ENCODE measurements at places on chromosomes 7 and 10.

DNA sequence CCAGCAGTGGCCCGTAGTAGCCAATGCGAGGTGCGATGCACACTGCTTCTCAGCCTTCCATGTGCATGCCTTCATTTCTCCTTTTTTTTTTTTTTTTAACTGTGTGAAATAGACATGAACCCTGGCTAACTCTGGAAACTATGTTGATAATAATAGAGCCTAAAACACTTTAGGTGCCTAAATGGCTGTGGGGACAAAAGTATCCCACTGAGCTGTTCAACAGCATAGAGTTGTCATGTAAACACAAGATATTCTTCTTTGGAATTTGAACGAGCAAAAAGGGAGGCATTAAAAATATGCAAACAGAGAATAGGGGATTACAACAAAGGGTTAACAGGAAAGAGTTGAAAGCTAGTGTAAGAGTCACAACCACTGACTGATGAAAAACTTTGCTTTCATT is 162.1 kb upstream of the NOBOX start:
- no peak for DNase-seq

DNA sequence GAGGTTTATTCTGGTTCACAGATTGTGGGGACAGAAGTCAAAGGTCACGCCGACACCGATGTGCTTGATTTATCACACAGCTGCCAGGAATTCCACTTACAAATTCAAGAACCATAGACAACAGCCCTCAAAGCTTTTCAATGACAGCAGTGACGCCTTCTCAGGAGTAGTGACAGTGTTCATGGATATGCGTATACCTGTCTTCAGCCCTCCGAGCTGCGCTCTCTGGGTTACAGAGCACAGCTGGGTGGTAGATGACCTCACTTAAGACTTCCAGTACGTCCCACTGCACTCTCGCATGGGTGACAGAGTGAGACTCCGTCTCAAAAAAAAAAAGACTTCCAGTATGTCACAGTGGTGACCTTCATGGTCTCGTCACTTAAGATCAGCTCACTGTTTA is 108.5 kb downstream of the TCERG1L start:
- no peak for DNase-seq

GRCh38 chr10:43035800-43036199 is 41.1 kb upstream of the RET start:
- no peak for DNase-seq

DNA sequence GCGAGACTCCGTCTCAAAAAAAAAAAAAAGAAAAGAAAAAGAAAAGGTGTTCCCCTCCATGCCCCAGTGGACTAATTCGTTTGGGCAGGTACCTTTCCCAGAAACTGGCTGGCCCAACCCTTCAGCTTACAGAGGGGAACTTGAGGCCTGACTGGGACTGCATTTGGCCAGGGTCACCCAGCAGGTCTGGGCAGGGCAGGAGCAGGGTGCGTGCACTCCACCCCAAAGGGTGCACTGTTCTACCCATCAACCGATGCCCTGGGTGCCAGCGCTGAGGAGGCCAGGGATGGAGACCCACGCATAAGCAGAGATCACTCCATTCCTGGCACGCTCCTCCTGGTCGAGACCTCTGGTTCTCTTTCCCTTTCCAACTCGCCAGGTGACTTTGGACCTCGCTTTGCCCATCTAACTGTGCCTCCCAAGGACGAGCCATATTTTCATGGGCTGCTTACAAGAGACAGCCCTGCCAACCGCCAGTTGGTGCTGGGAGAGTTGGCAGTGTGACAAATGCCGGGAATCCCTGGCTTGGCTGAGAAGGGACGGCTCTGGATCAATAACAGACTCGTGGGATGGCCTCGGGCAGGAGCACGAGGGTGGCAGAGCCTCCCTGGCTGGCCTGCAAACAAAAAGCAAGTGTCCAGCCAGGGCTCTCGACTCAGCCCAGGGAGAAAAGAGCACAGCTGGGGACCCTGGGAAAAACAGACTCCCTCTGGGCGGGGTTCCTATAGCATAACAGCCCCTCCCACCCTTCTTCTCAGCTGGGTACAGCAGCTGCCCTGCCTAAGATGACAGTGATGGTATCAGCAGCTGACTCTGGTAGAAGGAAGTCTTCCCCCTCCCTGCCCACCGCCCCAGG is 7.9 kb downstream of the HSPB1 start:
- DNase-seq = peak; percentile 48

- DNase-seq = peak; percentile 6
Observed at GRCh38 chr7:11707606-11708193, 124.3 kb downstream of the THSD7A start.

DNA sequence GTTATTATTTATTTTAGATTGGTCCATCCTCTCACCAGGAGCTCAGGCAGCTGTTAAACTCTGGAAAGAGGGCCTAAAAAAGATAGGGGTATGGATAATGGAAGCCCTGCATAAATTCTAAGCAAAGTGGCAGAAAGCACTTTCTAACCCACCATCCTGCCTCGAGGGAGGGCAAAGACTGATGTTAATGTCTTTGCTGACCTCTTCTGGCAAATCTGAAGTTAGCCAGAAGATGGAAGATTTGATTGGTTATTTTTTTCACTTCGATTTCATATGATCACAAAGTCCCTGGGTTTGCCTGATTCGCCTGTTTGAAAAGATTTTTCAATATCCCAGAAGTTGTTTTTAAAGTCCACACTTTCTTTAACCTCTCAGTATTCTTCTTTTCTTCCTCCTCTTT is 24.8 kb downstream of the OR9A2 start:
- DNase-seq = peak; percentile 57

- no peak for DNase-seq
Observed at GRCh38 chr7:123820864-123821263, 24.1 kb upstream of the HYAL4 start.

GRCh38 chr10:86804805-86805204 is 48.4 kb downstream of the BMPR1A start:
- no peak for DNase-seq

DNA sequence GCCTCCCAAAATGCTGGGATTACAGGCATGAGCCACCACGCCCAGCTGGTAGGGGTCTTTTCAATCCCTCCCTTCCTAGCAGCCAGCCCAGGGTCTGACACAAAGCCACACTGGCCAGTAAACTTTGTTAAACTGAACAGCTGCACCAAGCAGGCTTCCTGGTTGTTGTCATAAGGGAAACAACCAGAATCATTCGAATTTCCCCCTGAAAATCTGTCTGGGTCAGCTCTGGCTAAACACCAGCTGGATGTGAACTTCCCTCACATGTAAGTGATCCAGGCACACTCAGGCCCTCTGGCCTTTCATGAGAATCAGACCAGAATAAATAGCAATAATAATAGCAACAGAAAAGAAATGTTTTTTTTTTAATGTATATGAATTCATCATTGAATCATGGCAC is 7.4 kb downstream of the IMPDH1 start:
- no peak for DNase-seq

DNA sequence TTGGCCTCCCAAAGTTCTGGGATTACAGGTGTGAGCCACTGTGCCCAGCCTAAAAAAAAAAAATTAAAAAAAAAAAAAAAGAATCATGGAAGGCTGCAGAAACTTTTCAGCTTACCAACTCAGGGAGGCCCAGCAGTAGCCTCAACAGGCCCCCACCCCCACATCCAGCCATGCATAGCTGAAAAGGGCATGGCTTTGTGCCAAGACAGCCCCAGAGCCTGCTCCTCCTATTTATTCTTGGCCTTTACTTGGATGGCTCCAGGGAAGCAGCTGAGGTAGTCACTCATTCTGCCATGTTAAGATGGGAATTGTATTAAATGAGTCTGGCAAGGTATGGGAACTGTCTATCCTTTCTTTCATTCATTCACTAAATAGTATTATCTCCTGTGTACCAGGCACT is 13.7 kb upstream of the CNNM2 start:
- no peak for DNase-seq

DNA sequence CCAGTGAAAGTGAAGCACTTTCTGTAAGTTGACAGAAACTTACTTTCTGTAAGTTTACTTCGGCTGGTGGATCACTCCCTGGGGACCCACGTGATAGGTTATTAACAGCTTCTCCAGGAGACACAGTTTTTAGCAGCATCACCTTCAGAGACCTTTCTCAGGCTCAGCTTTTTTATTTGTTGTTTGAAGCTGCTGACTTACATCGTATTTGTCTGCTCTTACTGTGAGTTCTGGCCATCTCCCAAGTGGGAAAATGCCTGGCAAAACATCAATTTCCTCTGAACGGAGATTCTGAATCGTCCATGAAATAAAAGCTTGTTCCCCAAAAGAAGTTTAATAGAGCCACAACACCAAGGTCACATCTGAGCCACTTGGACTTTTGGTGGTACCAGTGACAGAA is 178.7 kb upstream of the PODXL start:
- DNase-seq = no peak

- no peak for DNase-seq
Observed at GRCh38 chr7:90944021-90944420, 320.2 kb upstream of the FZD1 start.

- DNase-seq = no peak
Observed at GRCh38 chr7:121003986-121004685, 15.6 kb downstream of the CPED1 start.

GRCh38 chr7:142562688-142563087 is 186.6 kb upstream of the PRSS1 start:
- peak; percentile 34 for DNase-seq

DNA sequence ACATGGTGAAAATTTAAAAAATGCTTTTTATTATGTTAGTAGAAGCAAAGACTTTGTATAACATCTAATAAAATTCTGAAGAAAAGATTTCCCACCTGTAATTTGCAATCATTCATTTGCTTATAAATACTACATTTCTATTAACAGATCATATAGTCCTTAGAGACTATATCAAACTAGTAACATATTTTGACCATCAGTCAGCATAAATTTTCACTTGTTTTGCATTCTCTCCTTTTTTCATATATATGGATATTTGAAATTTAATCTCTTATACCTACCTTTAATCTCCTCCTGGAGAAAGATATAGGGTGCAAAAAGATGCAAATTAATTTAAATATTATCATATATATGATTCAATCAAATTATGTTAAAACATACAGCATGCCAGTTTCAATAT is 16.9 kb upstream of the TAS2R16 start:
- no peak for DNase-seq

DNA sequence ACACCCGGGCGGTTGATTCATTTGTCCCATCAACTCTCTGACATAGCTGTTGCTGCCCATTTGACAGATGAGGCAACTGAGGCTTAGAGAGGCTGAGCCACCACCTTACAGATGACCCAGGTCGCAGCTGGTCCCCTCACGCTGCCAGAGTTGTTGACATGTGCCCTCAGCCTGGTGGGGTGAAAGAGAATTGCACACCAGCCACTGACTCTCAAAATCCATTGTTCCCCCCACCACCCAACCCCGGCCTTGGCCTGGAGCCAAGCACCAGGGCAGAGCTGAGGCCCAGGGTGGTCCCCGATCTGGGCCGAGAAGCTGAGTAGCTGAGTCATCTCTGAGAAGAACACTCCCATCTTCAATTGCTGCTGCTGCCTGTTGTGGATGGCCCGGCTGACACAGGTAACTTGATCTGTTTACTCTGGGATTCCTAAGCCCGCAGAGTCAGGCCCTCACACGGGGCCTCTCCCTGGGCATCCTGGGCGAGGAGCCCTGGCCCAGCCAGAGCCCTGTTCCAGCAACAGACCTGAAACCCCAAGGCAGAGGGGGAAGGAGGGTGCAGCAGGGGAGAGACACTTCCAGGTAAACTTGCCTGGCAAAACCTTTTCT is 27.5 kb downstream of the PVRIG start:
- peak; percentile 80 for DNase-seq

GRCh38 chr10:21280971-21281572 is 244.4 kb downstream of the SKIDA1 start:
- DNase-seq = no peak

- DNase-seq = peak; percentile 24
Observed at GRCh38 chr7:142153400-142153799, 41.9 kb downstream of the MGAM2 start.

GRCh38 chr10:106181501-106181900 is 983.0 kb downstream of the SORCS1 start:
- DNase-seq = peak; percentile 56

DNA sequence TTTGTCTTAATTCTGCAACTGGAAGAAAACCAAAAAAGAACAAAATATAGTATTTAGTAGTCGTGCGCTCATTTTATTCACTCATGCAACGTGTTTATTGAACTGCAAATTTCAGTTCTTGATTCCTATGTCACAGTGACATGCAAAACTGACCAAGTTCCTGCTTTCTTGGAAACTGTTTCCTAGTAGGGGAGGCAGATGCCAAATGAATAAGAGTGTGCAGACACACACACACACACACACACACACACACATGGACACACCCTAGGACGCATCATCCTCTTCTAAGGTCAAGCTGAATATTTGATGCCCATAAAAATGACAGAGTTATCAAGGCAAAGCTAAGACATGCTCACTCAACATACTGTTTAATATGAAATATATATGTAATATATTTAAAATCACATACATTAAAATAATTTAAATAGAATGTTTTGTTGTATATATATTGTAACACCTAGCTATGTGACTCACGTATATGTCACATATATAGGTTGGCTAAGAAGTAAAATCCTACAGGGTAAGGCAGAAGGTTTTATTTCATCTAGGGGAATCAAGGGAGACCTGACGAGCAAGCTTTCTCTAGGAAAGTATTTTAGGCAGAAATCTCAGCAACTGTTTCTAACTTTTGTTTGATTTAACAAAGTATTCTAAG is 79.6 kb downstream of the SVIL start:
- DNase-seq = no peak

- no peak for DNase-seq
Observed at GRCh38 chr10:5370493-5371352, 6.0 kb downstream of the UCN3 start.

GRCh38 chr10:86732771-86733170 is 23.6 kb upstream of the BMPR1A start:
- DNase-seq = no peak

- DNase-seq = peak; percentile 92
Observed at GRCh38 chr7:107150375-107151073, 18.3 kb upstream of the HBP1 start.

- DNase-seq = peak; percentile 47
Observed at GRCh38 chr7:42010751-42011150, 226.3 kb downstream of the GLI3 start.

DNA sequence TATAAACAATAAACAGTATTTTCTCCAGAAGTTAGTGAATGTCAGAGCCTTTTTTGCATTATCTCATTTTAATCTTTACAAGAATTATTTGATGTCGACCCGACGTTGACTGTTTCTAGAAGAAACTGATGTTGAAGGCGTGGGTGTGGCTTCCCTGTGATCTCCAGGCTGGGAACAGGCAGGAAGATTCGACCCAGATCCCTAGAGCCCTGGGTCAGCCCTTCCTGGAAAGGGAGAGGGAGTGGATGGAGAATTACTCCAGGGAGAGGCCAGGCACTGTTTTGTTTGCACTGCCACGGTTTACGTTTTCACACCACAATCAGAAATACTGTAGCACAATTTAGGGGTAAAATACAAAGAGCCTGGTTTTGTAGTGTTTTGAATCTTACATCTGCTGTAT is 133.1 kb downstream of the ADARB2 start:
- DNase-seq = no peak
